Daoy (cell line): ENCODE measurements at places on chromosomes 16 and 17. TPM values are rescaled to one million over a fixed set of nuclear protein-coding genes. Genes with fewer than 3 reads are reported as not detected.
A peak's percentile ranks its signal among the peaks of the same experiment; 100 is the strongest.

DNA sequence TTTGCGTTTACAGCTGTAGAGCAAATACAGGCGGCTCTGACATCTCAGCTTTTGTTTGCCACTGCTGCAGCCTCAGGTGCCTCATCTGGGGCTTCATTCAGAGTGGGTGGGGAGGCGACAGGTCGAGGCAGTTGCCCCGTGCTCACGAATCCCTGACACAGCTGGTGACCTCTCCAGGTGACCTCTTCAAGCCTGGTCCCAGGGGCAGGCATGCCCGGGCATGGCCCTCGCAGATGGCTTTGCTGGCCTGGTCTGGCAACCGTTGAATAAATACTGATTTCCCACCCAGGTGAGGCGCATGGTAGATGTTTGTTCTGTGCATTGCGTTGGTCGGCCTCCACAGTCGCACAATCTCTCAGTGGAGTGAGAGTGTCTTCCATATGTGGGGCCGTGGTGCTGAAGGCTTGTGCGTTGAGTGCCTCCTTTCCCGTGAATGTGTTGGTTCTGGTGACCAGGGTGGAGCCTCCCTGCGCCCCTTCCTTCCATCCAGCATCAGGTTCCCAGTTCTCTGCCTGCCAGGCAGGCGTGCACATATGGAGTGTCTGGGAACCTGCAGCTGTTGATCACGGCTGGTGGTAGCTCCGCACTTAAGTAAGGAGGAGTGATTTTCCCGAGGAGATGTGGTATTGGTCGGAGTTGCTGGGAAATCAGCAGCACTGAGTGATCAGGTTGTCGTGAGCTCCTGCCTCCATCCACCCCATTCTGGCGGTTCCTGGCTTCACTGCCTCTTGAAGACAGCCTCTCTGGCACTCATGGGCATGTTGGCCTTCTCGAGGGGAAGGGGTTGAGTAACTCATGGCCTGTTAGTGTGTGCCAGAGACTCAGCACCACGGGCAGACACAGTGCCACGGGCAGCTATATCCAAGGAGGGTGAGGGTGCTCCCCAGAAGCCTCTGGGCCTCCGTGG is 149.7 kb downstream of the RPTOR start:
- DNase-seq, result no peak

GRCh38 chr16:71570144-71570543 is 6.7 kb downstream of the TAT start:
- no peak for DNase-seq

DNA sequence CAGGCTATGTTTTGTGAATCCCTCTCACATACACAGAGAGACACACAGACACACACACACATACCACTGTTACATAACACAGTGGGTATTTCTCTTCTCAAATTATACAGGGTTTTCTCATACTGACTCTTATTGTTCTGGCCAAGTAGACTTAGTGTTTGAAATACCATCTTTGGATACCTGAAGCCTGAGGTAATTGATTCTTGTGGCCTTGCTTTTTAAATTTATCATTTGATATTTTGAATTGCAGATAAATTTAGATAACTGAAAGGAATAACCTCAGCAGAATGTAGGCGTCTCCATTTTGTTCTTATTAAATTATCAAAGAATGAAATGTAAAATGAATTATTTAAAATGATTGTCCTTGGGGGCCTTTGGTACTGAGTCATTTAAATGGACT is 223.8 kb downstream of the LGALS9B start:
- no peak for DNase-seq

Gene ICAM2
- total RNA-seq, result 5.0 and 7.7 TPM in 2 replicates

DNA sequence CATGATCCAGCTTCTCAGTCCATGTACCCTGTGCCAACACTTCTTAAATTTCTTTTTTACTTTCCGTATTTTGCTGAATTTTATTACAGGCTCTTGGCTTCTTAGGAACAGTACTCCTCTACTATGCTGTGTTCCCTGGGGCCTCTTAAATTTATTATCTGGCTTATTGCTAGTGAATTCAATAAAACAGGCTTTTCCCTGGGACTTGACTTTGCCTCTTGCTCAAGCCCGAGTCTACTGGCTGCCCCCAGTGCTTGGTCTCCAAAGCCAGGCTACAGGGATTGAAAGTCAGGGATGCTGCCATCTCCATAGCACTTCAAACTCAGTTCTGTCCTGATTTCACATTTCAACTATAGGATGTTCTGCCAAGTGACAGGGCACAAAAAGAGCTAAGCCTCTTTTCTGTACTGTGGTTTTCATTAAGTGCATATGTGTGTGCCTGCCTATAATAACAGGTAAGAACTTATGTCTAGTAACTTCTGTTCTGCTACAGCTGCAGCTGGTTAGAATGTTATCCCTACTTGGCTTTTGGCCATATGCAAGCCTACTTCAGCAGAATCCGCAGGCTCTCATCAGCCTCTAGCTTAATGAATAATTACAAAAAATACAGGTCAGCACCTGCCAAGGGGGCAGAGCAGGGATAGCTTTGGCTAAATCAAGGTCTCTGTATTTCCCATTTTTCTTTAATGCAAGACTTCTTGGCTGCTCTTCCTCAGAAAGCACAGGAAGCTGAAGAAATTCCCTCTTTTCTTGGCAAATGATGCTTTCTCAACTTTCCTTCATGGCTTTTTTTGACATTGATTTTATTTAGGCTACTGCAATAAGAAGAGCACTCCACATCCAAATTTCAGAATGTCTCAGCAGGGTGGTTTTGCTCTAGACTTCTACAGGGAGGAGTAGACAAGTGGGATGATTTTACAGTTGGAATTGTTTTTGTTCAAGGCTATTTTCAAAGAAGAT is 8.2 kb downstream of the FAM20A start:
- DNase-seq, result no peak

Gene RPUSD1
- total RNA-seq, result 36.9 and 38.6 TPM in 2 replicates

DNA sequence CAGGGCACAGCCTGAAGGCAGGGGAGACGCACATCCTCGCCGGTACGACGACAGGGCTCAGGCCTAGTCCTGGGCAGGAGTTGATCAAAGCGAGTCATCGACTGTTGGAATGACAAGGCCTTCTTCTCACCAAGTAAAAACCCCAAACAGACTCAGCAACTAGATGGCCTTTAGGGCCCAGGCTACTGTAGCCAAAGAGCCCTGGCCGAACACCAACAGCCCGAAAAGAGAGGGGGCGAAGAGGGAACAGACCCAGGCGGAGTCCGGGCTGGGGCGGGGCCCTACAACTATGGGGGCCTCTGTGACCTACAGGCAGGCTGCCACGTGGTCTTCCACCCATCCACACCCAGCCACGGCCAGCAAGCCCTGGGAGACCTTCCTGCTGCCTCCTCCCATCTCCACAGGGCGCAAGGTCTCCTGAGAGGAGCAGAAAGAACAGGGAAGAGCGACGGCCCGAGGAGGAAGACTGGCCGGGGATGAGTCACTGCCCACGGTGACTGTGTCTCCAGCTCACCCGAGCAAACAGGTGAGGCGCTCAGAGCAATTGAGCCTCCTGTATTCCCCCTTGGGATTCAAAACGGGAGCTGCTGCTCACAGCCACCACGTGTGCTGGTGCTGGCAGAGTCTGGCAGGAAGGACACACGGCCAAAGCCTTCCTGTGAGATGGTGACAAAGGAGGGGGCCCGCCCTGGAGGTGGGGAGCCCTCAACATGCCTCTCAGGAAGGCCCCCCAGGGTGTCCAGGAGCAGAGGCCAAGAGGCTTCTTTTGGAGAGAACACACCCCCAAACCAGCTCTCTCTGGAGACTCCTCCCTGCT is 17.7 kb downstream of the SLC16A3 start:
- peak; percentile 87 for DNase-seq
